ENCODE measurements at places on chromosomes 5 and 9.

- DNase-seq, result no peak
Observed at GRCh38 chr9:21708260-21708711, 94.2 kb upstream of the MTAP start.

- no peak for DNase-seq
Observed at GRCh38 chr9:87606841-87607521, 109.3 kb downstream of the DAPK1 start.

- no peak for DNase-seq
Observed at GRCh38 chr5:154523104-154523503, 45.1 kb upstream of the HAND1 start.

- DNase-seq, result no peak
Observed at GRCh38 chr5:150101023-150101422, 14.7 kb upstream of the CSF1R start.

DNA sequence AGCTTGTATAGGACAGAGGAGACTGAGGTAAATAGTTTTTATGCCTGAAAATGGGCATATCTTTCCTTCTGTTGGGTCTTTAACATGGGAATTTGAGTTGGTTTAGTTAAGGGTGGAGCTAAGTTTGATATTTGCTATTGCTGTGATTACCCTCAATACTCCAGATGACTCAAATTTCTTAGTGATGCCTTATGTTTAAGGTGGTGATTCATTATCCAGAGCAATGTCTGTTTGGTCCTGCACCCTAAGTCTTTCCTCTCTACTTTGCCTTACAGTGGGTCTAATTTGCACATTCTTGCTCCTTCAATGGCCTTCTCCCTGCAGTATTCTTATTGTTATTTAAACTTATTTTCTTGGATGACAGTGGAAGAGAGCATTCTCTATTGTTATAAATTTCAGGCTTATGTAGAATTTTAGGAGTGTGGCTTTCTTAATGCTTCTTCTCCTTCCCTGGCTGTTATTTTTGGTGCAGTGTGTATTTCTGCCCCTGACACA, 312.9 kb upstream of the RPS23 start:
- DNase-seq, result no peak

GRCh38 chr5:144202072-144202471, 31.4 kb downstream of the KCTD16 start:
- DNase-seq, result no peak

GRCh38 chr5:169563369-169563768, 20.2 kb upstream of the SPDL1 start:
- no peak for DNase-seq

- DNase-seq, result peak; percentile 16
Observed at GRCh38 chr5:42944989-42945388, 95.1 kb downstream of the ANXA2R start.
